ENCODE measurements at places on chromosomes 3 and 15.

DNA sequence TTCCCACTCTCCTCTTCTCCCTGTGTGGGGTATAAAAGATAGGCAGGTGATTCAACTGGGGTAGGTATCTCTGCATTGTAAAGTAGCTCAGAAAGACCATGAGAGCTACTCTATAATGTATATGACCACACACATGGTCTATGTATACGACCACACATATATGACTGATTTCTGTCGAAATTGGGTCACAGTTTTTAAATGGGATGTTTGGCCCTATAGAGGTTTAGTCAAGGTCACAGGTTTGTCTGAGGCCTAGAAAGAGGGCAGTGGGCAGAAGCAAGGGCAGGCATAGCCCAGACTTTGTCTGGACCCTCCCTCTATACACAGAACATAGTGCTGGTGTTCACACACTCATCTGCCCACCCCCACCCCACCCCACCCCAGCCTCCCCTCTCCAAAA is 4.4 kb downstream of the LAMP3 start:
- no peak for DNase-seq
- no peaks in the 10 kb centered on the region for H3K36me3 ChIP-seq
- H3K27me3 ChIP-seq: no peaks in the 10 kb centered on the region
- H3K27ac ChIP-seq: no peak overlapping the region
- H3K4me3 ChIP-seq: no peak overlapping the region

- no peak overlapping the region for H3K4me3 ChIP-seq
- H3K27ac ChIP-seq: no peak overlapping the region
- DNase-seq: no peak
- no peaks in the 10 kb centered on the region for H3K36me3 ChIP-seq
Measured at GRCh38 chr3:34361921-34362320, 563.5 kb downstream of the PDCD6IP start.

GRCh38 chr3:180617049-180617448 is 15.1 kb downstream of the TTC14 start:
- no peak for DNase-seq
- no peak overlapping the region for H3K27ac ChIP-seq
- H3K4me1 ChIP-seq: no peaks in the 10 kb centered on the region
- H3K36me3 ChIP-seq: peaks cover 56% of the 10 kb centered on the region

- H3K36me3 ChIP-seq: no peaks in the 10 kb centered on the region
- H3K4me3 ChIP-seq: no peak overlapping the region
- DNase-seq: no peak
Measured at GRCh38 chr3:17605032-17605431, 137.4 kb downstream of the TBC1D5 start.

DNA sequence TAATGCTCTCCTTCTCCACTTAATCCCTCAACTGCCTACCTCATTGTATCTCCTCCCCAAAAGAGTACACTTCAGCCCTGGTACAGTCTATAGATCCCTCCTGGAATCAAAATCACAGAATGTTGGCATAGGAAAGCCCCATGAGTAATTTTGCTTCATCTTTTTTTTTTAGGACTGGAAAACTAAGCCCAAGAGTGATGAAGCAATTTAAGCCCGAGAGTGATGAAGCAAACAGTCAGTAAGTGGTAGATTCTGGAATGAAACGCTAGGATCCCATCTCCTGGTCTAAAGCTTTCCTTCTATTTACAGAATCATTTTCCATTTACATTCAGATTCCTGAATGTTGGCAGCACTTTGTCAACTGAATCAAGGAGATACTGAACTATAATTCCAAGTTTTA is 29.8 kb upstream of the PLAAT1 start:
- DNase-seq: no peak
- no peaks in the 10 kb centered on the region for H3K4me1 ChIP-seq
- H3K27ac ChIP-seq: no peak overlapping the region
- no peak overlapping the region for H3K4me3 ChIP-seq

DNA sequence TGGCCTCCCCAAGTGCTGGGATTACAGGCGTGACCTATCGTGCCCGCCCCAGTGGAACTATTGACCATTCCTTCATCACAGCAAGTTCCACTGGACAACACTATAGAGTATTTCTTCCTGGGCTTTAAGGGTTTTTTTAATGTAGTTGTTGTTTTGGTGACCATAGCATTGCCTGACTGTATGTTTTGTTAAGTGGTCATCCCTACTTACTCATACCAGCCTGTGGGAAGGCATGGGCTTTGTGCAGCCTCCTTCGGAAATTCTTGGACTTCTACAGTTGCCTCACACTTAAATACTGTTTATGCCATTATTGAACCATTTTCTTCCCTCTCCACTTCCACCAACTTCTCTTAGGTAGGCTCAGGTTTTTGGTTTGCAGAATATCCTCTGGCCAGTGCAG is 19.9 kb upstream of the ALPK3 start:
- no peak for DNase-seq
- H3K27ac ChIP-seq: peak overlapping the region; percentile 72
- H3K36me3 ChIP-seq: peaks cover 68% of the 10 kb centered on the region
- H3K27me3 ChIP-seq: no peaks in the 10 kb centered on the region

- no peaks in the 10 kb centered on the region for H3K4me1 ChIP-seq
- no peak for DNase-seq
- no peak overlapping the region for H3K4me3 ChIP-seq
- no peak overlapping the region for H3K27ac ChIP-seq
Measured at GRCh38 chr15:46456456-46456855, 821.6 kb downstream of the SQOR start.

- no peaks in the 10 kb centered on the region for H3K4me1 ChIP-seq
- H3K27me3 ChIP-seq: no peaks in the 10 kb centered on the region
- H3K4me3 ChIP-seq: no peak overlapping the region
- H3K36me3 ChIP-seq: no peaks in the 10 kb centered on the region
- peak; percentile 19 for DNase-seq
Measured at GRCh38 chr3:11769704-11770476, 76.8 kb downstream of the TAMM41 start.

DNA sequence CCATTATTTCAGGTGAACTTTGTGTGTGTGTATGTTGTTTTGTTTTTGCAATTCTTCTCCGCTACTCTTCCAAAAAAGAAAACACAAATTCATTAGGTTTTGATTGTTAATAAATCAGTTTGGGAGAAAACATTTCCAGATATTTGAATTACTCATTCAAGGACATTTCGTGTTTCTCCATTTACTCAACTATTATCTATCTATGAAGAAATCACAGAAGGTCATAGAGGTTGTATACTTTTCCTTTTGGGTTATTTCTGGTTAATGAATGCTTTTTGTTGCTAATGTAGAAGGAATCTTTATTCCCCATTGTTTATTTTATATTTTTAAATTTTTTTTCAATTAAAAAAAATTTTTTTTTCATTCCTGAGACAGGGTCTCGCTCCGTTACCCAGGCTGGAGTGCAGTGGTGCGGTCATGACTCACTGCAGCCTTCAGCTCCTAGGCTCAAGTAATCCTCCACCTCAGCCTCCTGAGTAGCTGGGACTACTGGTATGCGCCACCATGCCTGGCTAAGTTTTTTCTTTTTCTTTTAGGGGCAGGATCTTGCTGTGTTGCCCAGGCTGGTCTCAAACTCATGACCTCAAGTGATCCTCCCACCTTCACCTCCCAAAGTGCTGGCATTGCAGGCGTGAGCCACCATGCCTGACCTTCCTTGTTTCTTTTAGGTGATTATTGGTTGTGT is 28.4 kb downstream of the IGF1R start:
- H3K4me3 ChIP-seq: no peak overlapping the region
- no peak overlapping the region for H3K27ac ChIP-seq
- H3K36me3 ChIP-seq: no peaks in the 10 kb centered on the region
- H3K4me1 ChIP-seq: peaks cover 4% of the 10 kb centered on the region
- no peaks in the 10 kb centered on the region for H3K27me3 ChIP-seq
- DNase-seq: no peak

- H3K36me3 ChIP-seq: no peaks in the 10 kb centered on the region
- H3K27me3 ChIP-seq: no peaks in the 10 kb centered on the region
- H3K27ac ChIP-seq: no peak overlapping the region
Measured at GRCh38 chr3:45610119-45610518, 15.6 kb downstream of the LIMD1 start.

DNA sequence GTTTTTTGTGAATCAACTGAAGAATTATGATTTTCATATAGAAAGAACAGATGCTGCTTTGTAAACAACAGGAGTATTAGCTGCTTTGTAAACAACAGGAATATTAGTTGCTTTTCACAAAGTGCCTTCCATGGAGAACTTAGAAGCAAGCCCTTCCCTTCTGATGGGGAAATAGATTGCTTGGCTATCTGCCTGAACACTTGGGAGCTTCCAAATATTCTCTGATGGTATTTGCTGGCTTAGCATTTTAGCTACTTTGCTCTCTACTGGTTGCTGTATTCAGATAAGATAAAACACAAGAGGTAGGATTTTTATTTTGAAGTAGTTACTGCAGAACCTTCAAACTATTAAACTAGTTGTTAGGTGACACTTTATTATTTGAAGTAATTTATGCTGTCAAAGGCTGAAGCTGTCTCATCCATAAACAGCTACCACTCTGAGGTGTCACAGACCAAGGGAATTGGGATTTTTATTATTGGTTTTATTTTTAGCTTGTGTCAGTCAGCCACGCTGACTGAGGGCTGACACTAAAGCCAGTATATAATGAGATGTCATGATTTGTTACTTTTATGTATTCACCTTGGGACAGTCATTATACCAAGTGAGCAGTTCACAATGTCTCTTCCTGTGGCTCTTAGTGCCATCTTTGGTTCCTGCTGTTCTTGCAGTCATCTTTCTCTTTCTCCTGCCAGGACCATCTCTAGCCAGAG is 50.0 kb downstream of the ZIC1 start:
- no peaks in the 10 kb centered on the region for H3K27me3 ChIP-seq
- H3K4me3 ChIP-seq: no peak overlapping the region
- no peaks in the 10 kb centered on the region for H3K4me1 ChIP-seq
- H3K27ac ChIP-seq: no peak overlapping the region
- no peaks in the 10 kb centered on the region for H3K36me3 ChIP-seq
- no peak for DNase-seq

GRCh38 chr15:81373176-81373575 is 837 bp downstream of the TMC3 start:
- H3K4me3 ChIP-seq: no peak overlapping the region
- no peak for DNase-seq
- H3K4me1 ChIP-seq: peaks cover 2% of the 10 kb centered on the region
- no peaks in the 10 kb centered on the region for H3K36me3 ChIP-seq
- no peak overlapping the region for H3K27ac ChIP-seq

DNA sequence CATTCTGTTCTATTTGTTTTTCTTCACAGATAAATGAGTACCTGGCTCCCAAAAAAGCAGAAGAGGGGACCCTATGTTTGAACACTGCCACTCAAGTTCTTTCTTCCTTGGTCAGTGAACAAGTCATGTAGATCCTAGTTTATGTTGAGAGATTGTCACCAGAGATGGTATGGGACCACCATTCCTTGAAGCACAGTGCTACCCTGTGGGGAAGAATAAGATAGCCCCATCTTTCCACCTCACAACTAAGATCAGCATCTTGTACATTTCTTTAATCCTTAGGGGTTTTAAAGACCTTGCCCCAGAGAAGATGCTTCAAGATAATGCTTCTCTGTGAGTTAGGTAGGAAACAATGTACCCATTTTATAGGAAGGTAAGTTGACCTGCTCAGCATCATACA is 233.5 kb upstream of the WNT5A start:
- no peaks in the 10 kb centered on the region for H3K27me3 ChIP-seq
- H3K4me3 ChIP-seq: no peak overlapping the region
- H3K36me3 ChIP-seq: no peaks in the 10 kb centered on the region
- no peak overlapping the region for H3K27ac ChIP-seq
- no peak for DNase-seq

GRCh38 chr3:177419904-177420601 is 222.8 kb upstream of the TBL1XR1 start:
- peaks cover 7% of the 10 kb centered on the region for H3K4me1 ChIP-seq
- no peaks in the 10 kb centered on the region for H3K27me3 ChIP-seq
- peak overlapping the region; percentile 50 for H3K27ac ChIP-seq
- no peak for DNase-seq
- H3K4me3 ChIP-seq: no peak overlapping the region

DNA sequence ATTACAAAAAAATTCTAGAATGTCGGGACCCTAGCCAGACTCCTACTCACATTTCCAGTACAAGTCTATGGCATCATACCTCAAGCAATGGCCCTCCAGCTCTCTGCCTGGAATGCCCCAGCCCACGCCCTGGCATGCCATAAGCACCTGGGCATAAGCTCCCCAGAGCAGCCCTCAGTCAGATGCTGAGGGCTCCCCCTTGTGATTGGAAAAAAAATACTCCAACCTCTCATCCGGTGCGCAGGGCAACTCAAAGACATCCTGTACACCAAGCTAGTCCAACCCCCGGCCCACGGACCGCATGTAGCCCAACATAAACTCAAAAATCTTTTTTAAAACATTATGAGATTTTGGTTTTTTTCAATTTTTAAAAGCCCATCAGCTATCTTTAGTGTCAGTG is 115.4 kb downstream of the NEK10 start:
- H3K4me3 ChIP-seq: no peak overlapping the region
- no peak overlapping the region for H3K27ac ChIP-seq
- DNase-seq: peak; percentile 40
- no peaks in the 10 kb centered on the region for H3K36me3 ChIP-seq
- H3K27me3 ChIP-seq: no peaks in the 10 kb centered on the region

- no peaks in the 10 kb centered on the region for H3K4me1 ChIP-seq
- H3K36me3 ChIP-seq: no peaks in the 10 kb centered on the region
- H3K4me3 ChIP-seq: no peak overlapping the region
- no peak for DNase-seq
- no peaks in the 10 kb centered on the region for H3K27me3 ChIP-seq
- H3K27ac ChIP-seq: no peak overlapping the region
Measured at GRCh38 chr3:173938616-173939015, 541.1 kb downstream of the NLGN1 start.

DNA sequence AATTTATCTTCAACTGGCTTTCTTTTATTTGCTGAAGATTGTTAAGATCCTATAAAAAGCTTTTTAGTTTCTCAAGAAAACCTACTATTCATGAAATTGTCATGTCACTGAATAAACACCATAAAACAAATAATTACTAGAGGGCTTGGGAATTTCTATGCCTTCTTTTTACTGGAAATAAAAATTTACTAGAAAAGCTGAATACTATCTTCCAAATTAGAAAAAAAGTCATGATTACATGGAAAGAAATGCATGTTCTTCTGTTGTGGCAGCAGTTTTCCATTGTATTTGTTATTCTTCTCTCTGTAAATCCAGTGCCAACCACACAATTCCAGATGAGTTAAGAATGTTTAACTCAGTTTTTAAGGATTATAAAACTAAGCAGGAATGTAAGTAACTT is 153.8 kb downstream of the RAP2B start:
- H3K4me3 ChIP-seq: no peak overlapping the region
- DNase-seq: no peak
- no peaks in the 10 kb centered on the region for H3K36me3 ChIP-seq
- H3K27ac ChIP-seq: no peak overlapping the region

DNA sequence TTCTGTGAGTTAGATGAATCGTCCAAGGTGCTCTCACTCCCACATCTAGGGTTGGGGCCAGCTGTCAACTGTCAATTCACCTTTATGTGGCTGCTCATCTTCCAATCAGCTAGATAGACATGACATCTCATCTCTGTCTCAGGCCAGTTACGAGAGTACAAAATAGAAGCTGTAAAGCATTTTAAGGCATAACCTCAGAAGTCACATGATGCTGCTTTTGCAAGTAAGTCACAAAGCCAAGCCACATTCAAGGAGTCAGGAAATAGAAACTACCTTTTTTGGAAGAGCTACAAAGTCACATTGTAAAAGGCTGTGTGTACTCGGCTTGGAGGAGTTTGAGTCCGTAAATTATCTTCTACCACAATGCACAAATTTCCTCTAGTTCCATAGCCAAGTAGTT is 5.1 kb upstream of the CCR1 start:
- no peak for DNase-seq
- H3K36me3 ChIP-seq: no peaks in the 10 kb centered on the region
- no peaks in the 10 kb centered on the region for H3K27me3 ChIP-seq
- H3K4me1 ChIP-seq: no peaks in the 10 kb centered on the region

GRCh38 chr15:31296646-31297574 is 29.7 kb upstream of the KLF13 start:
- DNase-seq: peak; percentile 12
- peaks cover 53% of the 10 kb centered on the region for H3K4me1 ChIP-seq
- H3K27ac ChIP-seq: peak overlapping the region; percentile 39

All from SK-N-SH (cell line).